Melanocyte of skin (primary cell): ENCODE measurements at places on chromosomes 2 and 18. TPM values are rescaled to one million over a fixed set of nuclear protein-coding genes. Genes with fewer than 3 reads are reported as not detected.

Gene DNAH7
- 0.34 and 0.73 TPM in 2 replicates for total RNA-seq

Gene DOCK10
- 42.7 and 64.0 TPM in 2 replicates for total RNA-seq

Gene LDLRAD4
- total RNA-seq: 4.0 and 10.2 TPM in 2 replicates

Gene CIAO1
- total RNA-seq: 127 and 185 TPM in 2 replicates

Gene OR6B2
- not detected in 2 replicates for total RNA-seq

Gene TXNL1
- 40.3 and 61.4 TPM in 2 replicates for total RNA-seq

Gene MGAT4A
- 1.0 and 2.5 TPM in 2 replicates for total RNA-seq

Gene DUSP2
- total RNA-seq: 1.7 and 2.9 TPM in 2 replicates

Gene ARID5A
- total RNA-seq: 7.6 and 13.1 TPM in 2 replicates

Gene DPYSL5
- not detected in 2 replicates for total RNA-seq

Gene MC4R
- total RNA-seq: 0.67 and 0.77 TPM in 2 replicates

Gene KCNJ13
- 70.2 and 78.8 TPM in 2 replicates for total RNA-seq

Gene RGPD5
- 11.3 and 20.8 TPM in 2 replicates for total RNA-seq
